Fibroblast of skin of left quadriceps (primary cell): ENCODE measurements at places on chromosomes 11 and 22.

GRCh38 chr11:60978546-60979380, 7.3 kb downstream of the CD6 start:
- no peak for DNase-seq

GRCh38 chr22:25202290-25202921, 2.7 kb downstream of the CRYBB3 start:
- peak; percentile 18 for DNase-seq

- DNase-seq: no peak
Measured at GRCh38 chr22:46764779-46765485, 2.5 kb downstream of the TBC1D22A start.

GRCh38 chr11:102882389-102883024, 7.7 kb upstream of the MMP12 start:
- DNase-seq: peak; percentile 37

DNA sequence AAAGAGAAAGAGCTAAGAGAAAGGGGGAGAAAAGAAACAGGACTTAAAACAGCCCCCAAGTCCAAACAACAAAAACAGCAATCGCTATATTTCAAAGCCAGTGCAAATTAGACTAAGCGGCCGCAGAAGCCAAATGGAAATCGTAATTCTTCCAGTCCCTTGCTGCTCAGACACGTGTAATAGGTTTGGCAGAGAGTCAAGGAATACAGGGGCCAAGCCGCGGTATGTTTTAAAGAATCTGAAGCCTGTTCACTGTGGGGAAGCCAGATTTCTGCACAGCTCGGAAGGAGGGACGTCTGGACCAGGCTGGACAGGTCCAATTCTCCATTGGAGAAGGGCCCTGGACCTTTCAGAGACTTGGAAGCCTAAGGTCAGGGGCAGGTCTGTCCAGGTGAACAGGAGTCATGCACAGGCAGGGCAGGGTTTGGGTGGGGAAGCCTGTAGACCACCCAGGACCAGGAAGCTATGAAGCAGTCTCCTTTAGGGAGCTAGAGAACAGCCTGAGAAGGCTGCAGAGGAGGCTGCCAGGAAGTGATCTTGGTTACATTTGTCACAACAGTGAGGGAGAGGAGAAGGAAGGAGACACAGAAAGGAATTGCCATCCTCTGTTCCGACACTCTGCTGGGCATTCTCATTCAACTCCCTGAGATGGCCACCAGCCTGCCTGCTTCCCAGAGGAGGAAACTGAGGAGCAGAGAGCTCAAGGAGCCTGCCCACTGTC, 265.5 kb upstream of the ISX start:
- DNase-seq: peak; percentile 60

- peak; percentile 67 for DNase-seq
Measured at GRCh38 chr11:9568854-9569587, 4.4 kb upstream of the WEE1 start.

DNA sequence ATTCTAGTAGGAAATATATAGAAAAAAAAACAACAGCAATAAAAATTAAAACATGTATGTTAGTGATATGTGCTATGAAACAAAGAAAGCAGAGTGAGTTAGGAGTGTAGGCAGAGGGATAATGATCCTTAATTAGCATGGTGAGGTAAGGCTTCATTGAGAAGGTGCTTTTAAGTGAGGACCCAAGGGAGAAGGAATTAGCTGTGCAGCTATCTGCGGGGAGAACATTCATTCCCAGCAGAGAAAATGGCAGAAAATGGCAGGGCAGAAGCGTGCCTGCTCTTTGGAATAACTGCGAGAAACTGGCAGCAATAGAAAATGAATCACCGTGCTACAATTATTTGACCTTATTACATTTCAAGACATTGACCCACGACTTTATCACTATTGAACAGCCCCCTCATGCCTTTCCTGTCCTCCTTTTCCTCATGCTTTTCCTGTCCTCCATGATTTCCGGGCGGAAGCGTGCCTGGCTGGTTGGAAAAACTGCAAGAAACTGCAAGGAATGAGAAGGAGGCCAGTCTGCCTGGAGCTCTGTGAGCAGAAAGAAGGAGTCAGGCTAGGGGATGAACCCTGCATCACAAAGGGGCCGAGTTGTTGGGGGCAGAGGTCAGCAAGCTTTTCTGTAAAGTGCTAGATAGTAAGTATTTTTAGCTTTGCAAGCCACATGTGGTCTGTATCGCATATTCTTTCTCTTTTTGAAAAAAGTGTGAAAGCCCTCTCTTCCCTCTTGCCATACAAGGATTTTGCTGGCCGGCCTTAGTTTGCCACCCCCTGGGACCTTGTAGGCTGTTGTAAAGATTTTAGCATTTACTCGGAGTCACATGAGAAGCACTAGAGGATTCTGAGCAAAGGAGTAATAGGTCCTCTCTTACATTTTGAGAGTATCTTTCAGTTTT, 37.1 kb upstream of the SWAP70 start:
- DNase-seq: no peak

GRCh38 chr11:58560842-58561241, 14.8 kb downstream of the LPXN start:
- DNase-seq: no peak

DNA sequence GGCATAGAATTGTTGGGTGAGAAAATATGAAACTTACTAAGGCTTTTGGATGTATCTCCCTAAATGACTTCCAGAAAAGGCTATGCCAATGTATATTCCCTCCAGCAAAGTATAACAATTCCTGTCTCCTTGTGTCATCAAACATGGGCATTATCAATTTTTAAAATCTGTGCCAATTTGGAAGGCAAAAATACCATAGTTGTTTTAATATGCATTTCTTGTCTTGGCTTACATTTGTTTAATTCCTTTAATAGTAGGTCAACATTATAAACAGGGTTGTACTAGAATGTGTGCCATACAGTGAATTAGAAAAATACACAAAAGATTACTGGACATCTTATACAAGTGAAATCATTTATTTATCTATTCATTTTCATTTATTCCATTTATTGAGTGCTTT, 41.6 kb downstream of the DCUN1D5 start:
- DNase-seq: no peak

DNA sequence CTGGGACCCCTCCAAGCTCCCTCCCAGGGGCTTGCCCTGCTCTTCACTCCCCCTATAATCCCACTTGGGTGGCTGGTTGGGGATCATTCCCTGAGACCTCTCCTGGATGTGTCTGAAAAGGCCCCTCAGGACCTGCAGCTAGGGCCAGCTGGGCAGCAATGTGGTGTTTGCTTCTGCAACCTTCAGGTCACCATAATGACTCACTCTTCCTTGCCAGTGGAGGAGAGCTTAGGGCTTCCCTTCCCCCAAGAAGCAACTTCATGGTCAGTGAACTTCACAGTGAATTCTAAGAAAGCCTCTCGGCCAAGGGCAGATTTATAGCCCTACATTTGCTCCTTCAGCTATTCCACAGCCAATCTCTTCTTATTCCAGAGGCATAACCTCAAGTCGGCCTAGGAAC, 45.1 kb upstream of the TSPAN18 start:
- no peak for DNase-seq

GRCh38 chr11:75150879-75151278, at the start of gene SLCO2B1:
Gene SLCO2B1, plus strand, starts transcription at chr11:75151107. Its CDS starts 275 bp downstream, at chr11:75151382.
- no peak for DNase-seq

- no peak for DNase-seq
Measured at GRCh38 chr11:93500759-93501158, 42.4 kb downstream of the SMCO4 start.

DNA sequence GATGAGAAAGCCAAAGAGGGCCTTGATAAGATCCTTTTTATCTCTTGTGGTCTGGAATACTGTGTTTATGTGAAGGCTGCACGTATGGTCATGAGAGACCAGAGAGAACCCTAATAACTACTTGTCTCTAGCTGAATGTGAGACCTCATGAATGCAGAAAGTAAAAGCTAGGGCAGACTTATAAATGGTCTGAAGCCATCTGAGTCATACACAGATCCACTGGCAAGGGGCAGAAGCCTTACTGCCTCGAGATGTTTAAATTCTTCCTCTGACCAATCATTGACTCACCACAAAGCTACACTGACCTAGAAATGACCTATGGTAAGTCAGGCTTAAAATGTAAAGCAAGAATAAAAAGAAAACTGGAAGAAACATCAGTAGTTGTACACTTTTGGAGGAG, 22.7 kb upstream of the OR4B1 start:
- no peak for DNase-seq

DNA sequence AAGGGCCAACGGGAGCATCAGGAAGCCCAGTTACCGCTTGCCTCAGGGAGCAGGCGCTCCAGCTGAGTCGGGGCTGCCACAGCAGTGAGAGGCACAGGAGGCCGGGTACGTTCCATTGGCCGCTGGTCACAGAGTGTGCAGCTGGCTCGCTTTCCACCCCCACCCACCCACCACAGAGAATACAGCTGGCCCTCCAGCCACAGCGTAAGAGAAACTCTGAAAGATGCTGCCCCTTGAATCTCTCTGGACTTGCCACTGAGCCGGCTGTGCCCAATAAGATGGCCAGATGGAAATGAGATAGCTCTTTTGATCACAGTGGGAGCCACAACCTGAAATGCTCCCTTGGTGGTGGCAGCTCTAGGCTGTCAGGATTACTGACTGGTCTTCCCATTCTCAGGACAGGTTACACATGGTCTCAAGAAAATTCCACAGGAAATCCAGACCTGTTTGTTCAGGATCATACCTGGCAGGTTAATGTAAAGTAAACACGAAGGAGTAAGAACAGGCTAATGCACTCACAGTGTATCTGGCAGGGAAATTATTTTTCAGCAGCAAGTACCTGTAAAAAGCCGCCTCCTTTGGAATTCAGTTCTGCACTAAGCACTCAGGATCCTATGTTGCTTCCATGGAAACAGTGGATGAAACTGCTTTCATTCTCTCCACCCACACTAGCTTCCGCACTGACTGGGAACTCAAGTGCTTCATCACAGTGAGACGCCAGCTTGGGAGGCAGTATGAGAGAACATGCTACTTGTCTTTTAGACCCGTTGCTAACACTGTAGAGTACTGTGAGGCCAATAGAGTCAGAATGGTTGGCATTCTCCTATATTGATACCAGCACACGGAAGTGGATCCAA, 16.5 kb downstream of the SIAE start:
- no peak for DNase-seq

GRCh38 chr22:19062139-19062942, 59.9 kb downstream of the DGCR2 start:
- no peak for DNase-seq

- DNase-seq: no peak
Measured at GRCh38 chr22:44608597-44609399, 93.2 kb upstream of the PRR5 start.

GRCh38 chr11:129946256-129946655, 50.9 kb upstream of the NFRKB start:
- peak; percentile 11 for DNase-seq

DNA sequence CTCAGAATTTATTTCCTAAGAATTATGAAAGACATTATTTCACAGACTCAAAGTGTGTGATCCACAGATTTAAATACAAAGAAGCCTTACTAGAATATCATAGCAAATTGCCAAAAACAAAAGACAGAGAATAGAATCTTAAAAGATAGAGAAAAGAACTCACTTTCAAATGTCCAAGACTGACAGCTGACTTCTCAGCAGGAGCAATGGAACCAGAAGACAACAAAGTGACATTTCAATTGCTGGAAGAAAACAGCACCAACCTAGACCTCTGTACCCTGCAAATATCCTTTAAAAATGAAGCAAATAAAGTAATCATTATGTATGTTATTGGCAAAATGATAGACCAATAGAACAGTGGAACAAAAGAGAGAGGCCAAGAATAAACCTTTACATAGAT, 109.2 kb downstream of the TTC17 start:
- no peak for DNase-seq

GRCh38 chr22:29369460-29369859, 18.9 kb downstream of the AP1B1 start:
- peak; percentile 12 for DNase-seq

- no peak for DNase-seq
Measured at GRCh38 chr22:49856343-49856742, 2.7 kb downstream of the ZBED4 start.

GRCh38 chr22:21816787-21817496, 50.5 kb downstream of the MAPK1 start:
- peak; percentile 70 for DNase-seq

DNA sequence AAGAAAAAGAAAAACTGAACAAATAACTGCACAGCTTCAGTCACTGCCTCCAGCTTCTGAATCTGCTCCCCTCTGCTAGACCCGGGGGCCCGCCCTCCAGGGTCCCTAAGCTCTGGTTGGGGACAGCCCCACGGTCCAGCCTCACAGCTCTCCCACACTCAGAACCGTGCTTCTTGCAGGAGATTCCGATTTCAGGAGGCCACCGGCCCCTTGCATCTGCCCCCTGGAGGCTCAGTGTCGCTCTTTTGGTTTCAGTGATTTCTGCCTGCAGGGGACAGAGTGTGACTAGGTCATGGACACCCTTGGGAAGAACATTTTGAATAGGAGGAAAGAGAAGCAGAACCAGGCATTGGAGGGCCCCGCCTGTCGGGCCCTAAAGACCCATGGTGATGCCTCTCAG, 23.1 kb upstream of the RPS3 start:
- no peak for DNase-seq

DNA sequence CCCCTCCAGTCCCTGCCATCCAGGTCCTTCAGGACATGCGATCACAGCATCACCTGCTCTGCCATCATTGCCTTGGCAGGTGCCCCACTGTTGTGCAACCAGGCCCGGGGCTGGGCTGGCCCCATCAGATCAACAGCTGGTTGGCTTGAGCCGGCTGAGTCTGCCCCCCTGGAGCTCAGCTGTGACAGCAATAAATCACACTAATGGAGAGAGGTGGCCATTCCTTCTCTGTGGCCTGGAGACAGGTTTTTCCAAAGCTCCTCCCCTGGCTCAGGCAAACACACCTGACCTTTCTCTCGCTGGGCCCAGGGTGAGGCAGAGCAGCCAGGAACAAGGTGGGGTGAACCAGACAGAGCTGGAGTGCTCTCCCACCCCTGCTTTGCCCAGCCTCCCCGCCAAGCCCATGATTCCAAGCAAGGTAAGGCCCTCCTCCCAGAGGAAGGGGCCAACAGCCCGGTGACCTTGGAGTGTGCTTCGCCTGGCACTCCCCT, 8.9 kb upstream of the FXYD2 start:
- DNase-seq: no peak

GRCh38 chr11:33557201-33557600, 143.4 kb downstream of the C11orf91 start:
- DNase-seq: peak; percentile 75

- no peak for DNase-seq
Measured at GRCh38 chr22:45817745-45818423, 146.2 kb downstream of the ATXN10 start.

- DNase-seq: no peak
Measured at GRCh38 chr11:88277349-88277915, 60.1 kb downstream of the CTSC start.

- DNase-seq: no peak
Measured at GRCh38 chr11:67055812-67056211, 835 bp upstream of the RHOD start.

DNA sequence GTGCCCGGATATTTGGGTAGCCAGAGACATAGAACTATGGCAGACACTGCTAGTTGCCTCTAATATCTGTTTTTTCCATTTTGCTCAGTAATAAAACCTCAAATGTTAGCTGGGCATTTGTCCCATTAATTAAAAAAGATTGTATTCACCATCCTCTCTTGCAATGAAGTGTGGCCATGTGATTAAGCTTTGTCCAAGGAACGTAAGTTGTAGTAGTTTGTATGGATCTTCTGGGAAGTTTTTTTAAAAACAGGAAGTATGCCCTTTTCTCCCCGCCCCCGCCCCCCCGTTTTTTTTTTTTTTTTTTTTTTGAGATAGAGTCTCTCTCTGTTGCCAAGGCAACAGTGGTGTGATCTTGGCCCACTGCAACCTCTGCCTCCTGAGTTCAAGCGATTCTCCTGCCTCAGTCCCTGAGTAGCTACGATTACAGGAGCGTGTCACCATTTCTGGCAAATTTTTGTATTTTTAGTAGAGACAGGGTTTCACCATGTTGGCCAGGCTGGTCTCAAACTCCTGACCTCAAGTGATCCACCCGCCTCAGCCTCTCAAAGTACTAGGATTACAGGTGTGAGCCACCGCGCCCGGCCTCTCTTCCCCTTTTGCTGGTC, 1.7 kb upstream of the TMEM135 start:
- DNase-seq: no peak
